Immature natural killer cell (primary cell): ENCODE measurements at places on chromosomes 12 and 14. TPM values are rescaled to one million over a fixed set of nuclear protein-coding genes. Genes with fewer than 3 reads are reported as not detected.

DNA sequence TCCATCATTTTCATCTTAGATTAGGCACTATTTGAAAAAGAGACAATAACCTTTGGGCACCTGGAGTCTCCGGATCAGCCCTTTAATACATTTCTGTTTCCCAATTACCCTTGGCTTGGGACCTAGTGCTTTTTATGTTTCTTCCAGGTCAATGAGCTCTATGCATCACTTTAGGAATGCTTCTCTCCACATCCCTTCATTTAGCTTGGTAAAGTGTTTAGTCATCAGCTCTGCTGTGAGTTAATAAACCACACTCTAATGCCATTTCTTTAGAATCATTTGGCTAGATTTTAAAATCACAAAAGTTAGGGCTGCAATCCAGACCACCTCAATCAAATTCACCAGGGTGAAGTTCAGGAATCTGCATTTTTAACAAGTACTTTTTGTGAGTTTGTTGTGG is 41.7 kb downstream of the RASSF9 start:
- no peak for DNase-seq

APOF gene
- not detected for polyA plus RNA-seq

GRCh38 chr14:89926694-89927093 is 27.8 kb downstream of the EFCAB11 start:
- DNase-seq = no peak

MYH6 gene
- not detected for polyA plus RNA-seq

DNA sequence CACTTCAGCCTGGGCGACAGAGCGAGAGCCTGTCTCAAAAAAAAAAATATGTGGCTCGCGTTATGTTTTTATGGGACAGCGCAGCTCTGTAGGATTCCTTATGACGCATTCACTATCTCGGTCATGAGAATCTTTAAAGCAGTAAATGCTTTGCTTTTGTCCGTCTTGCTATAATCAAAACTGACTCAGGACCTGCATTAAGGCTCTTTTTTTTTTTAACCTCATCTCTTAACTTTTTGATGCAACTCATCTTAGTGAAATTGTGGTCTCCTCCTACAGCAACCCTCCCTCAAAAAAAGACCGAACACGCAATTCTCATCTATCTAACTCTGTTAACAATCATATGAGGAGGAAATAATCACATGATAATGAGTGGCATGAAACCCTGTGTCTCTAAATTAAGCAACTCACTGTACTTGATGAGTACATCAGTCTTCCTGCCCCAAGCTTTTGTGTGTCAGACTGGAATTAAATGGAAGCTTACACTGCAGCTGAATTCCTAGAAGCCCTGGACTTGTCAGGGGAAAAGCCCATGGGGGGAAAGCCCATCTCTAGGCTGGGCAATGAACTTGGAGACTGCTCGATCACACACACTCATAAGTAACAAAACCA is 4.3 kb downstream of the P2RX4 start:
- no peak for DNase-seq

CIROP gene
- not detected for polyA plus RNA-seq

GRCh38 chr14:100138082-100138787 is 21.2 kb downstream of the DEGS2 start:
- no peak for DNase-seq

GRCh38 chr12:3361146-3361545 is 129.9 kb upstream of the PRMT8 start:
- DNase-seq = no peak

TOMM20L gene
- not detected for polyA plus RNA-seq
